ENCODE measurements at places on chromosomes 3 and 15. TPM values are rescaled to one million over a fixed set of nuclear protein-coding genes. Genes with fewer than 3 reads are reported as not detected.

MELTF gene
- 1.7 TPM for total RNA-seq

C15orf62 gene
- total RNA-seq: not detected

SEMA3B gene
- total RNA-seq: 2.3 TPM

EPM2AIP1 gene
- 61.0 TPM for total RNA-seq

WDR93 gene
- 0.31 TPM for total RNA-seq

CCR9 gene
- total RNA-seq: 0.16 TPM

CASR gene
- not detected for total RNA-seq

ZMAT3 gene
- total RNA-seq: 8.6 TPM

GRCh38 chr3:143302638-143303171, 183.1 kb downstream of the CHST2 start:
- no peak for DNase-seq

GRCh38 chr3:171718493-171719185, 91.6 kb downstream of the PLD1 start:
- no peak for DNase-seq

- no peak for DNase-seq
Measured at GRCh38 chr3:114178770-114179368, at the start of gene DRD3. TSS of gene DRD3 (minus strand) at chr3:114179052. CDS start at chr3:114171992, 7,060 bp downstream.

GRCh38 chr15:76380249-76380648, 43.7 kb downstream of the ISL2 start:
- DNase-seq: no peak

DNA sequence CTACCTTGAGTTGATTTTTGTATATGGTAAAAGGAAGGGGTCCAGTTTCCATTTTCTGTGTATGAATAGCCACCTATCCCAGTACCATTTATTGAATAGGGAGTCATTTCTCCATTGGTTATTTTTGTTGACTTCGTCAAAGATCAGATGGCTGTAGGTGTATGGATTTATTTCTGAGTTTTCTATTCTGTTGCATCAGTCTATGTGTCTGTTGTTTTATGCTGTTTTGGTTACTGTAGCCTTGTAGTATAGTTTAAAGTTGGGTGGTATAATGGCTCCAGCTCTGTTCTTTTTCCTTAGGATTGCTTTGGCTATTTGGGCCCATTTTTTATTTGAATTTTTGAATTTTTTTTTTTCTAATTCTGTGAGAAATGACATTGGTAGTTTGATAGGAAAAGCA, 125.5 kb upstream of the FGF7 start:
- no peak for DNase-seq

- no peak for DNase-seq
Measured at GRCh38 chr3:49081429-49081828, 12.4 kb downstream of the QRICH1 start.

DNA sequence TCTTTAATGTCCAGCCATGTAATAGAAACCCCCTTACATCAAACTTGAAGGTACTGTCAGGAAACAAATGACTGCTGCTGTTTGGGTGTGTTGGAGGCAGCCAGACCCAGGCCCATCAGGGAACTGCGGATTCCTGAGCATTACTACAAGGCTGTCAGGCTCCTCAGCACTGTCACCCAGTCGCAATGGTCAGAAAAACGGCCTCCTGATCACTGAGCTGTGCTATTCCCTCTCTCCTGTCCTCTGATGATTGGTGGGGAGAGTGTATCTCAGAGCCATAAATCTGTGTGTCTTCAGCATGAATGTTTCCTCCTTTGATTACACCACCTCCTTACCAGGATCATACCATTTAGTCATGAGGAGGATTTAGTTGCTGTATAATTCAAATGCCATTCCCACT, 135.2 kb upstream of the GADL1 start:
- DNase-seq: no peak

- DNase-seq: no peak
Measured at GRCh38 chr3:186849374-186849975, 7.0 kb downstream of the ADIPOQ start.

GRCh38 chr15:61750271-61751084, 309.8 kb downstream of the VPS13C start:
- no peak for DNase-seq

Measured in occipital lobe (tissue), 3 donors.